ENCODE measurements at places on chromosomes 2 and 18.

GRCh38 chr2:235988271-235989015 lies 179.7 kb downstream of the GBX2 start:
- no peak for DNase-seq

DNA sequence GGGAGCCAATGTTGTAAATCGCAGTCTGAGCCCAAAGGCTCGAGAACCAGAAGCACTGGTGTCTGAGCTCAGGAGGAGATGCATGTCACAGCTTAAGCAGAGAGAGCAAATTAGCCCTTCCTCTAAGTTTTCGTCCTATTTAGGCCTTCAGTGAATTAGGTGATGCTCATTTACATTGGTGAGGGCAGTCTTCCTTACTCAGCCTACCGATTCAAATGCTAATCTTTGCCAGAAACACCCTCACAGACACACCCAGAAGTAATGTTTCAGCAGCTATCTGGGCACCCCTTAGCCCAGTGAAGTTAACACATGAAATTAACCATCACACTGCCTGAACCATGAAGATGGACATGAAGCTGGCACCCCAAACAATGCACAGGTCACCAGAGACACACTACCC lies 385.1 kb downstream of the STK39 start:
- no peak for DNase-seq

GRCh38 chr2:86213056-86213455 lies 13.8 kb downstream of the MRPL35 start:
- DNase-seq: no peak

GRCh38 chr2:200901459-200902072 lies 12.4 kb downstream of the NIF3L1 start:
- DNase-seq: peak; percentile 80

GRCh38 chr2:171412571-171413175 lies 21.1 kb downstream of the METTL8 start:
- DNase-seq: no peak

- no peak for DNase-seq
These were observed 1544.2 kb upstream of the TMEFF2 start for GRCh38 chr2:193738892-193739291.

DNA sequence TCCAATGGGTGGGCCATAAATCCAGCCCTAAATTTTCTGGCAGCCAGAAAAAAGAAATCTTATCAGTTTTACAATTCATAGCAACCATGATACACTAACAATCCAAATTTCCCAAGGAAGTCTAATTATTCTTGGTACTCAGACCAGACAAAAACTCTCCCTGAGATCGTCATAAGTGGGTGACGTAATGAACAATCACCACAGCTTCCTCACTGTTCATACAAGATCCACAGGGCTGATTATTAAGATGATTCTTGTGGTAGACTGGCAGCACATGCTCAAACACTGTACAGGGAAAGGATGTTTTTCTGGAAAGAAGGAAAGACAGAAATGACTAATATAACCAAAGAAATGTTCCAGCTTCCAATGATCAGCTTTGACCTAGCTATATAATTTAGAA lies 178.3 kb upstream of the CRIM1 start:
- DNase-seq: no peak

DNA sequence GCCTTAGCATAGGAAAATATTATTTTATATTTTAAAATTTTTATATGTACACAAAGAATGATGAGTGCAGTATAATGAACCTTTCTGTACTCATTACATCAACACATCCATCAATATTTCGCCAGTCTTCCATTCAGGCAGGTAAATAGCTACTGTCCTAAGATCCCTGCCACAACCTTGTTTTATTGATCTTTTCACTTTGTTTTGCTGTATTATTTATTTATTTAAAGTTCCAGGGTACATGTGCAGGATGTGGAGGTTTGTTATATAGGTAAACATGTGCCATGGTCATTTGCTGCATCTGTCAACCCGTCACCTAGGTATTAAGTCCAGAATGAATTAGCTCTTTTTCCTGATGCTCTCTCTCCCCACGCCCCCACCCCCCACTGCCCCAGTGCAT lies 64.6 kb downstream of the INHBB start:
- no peak for DNase-seq

- no peak for DNase-seq
These were observed 13.9 kb upstream of the NFATC1 start for GRCh38 chr18:79381811-79382311.

GRCh38 chr2:16069663-16069932 lies 129.2 kb downstream of the MYCN start:
- no peak for DNase-seq

- no peak for DNase-seq
These were observed 83.0 kb downstream of the CCDC138 start for GRCh38 chr2:108869542-108869941.

GRCh38 chr2:112153179-112153490 lies 14.9 kb downstream of the FBLN7 start:
- DNase-seq: no peak

DNA sequence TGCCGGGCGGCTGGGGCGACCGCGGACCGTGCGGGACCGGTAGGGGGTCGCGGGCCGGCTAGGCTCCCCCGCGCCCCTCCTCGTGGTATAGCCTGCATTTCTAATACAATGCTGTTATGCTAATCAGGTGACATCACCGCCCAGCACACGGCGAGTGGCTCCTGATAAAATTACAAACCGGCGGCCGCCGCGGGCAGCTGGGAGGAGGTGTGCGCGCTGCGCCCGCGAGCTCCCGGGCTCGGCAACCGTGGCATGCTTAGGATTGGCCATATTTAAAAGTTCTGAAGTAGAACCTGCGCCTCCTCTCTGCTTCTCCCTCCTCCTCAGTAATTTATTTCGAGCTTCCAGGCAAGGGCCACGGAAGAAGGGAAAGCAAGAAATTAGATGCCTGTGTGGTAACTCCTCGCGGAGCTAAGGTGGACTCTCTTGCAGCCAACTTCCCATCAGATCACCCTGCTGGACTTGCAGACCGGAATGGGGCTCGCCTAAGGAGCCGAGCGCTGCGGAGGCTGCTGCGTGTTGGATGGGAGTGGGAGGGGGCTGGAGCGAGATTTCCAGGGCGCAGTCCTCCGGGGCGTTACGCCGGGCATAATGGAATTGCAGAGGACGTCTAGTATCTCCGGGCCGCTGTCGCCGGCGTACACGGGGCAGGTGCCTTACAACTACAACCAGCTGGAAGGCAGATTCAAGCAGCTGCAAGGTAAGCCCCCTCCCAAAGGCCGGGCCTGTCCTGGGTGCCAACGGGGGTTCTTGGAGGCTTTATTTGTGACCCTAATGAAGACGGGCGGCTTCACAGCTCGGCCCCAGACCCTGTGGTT lies 102.3 kb downstream of the SPTBN1 start:
- peak; percentile 72 for DNase-seq

GRCh38 chr18:57648414-57648813 lies 26.8 kb upstream of the NARS1 start:
- DNase-seq: no peak

GRCh38 chr2:30363406-30363805 lies 83.6 kb upstream of the LCLAT1 start:
- DNase-seq: no peak
